Activated CD4-positive, CD25-positive, alpha-beta regulatory T cell treated with anti-CD3 and anti-CD28 coated beads, Interleukin-2, amount 50 U/mL, for 24 hours (primary cell): ENCODE measurements at places on chromosomes 6 and 20.

DNA sequence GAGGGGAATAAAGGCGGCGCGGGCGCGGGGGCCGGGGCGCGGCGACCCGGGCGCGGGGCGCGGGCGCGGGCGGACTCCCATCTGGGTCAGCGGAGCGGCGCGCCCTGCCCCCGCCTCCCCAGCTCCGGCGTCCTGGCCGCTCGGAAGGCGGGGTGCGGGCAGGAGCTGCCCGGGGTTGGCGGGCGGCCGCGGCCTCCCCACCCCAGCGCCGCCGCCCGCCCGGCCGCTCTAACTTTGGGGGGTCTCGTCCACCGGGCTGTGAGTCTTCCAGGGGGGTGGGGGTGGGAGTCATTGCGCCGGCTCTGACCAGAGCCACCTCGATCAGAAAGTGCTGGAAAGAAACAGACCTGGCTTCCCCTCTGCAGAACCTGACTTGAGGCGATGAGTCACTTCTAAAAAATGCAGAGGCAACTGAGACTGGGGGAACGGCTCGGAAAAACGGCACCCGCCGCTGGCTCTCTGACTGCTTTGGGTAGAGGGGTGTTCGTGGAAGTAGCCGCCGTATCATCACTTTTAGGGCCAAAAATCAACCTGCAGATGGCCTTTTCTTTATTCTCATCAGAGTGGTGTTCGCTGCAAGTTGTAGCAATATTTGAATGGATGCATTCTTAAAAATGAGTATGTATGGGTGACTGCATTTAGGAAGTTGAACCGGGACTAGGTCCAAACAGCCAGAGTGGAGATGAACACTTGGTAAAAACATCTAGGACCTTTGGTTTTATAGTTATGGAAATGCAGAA is 667 bp downstream of the CAP2 start:
- no peak for ATAC-seq

GRCh38 chr20:15859061-15859460 is 714.2 kb downstream of the KIF16B start:
- no peak for ATAC-seq

- no peak for ATAC-seq
These were observed 57.8 kb upstream of the ARID1B start for GRCh38 chr6:156719395-156719719.

- ATAC-seq: peak; percentile 5
These were observed at the start of gene MTCL3 for GRCh38 chr6:127518710-127519468. TSS of gene MTCL3 (minus strand) at chr6:127519335.

GRCh38 chr6:129785047-129785755 is 75.2 kb upstream of the ARHGAP18 start:
- ATAC-seq: no peak

DNA sequence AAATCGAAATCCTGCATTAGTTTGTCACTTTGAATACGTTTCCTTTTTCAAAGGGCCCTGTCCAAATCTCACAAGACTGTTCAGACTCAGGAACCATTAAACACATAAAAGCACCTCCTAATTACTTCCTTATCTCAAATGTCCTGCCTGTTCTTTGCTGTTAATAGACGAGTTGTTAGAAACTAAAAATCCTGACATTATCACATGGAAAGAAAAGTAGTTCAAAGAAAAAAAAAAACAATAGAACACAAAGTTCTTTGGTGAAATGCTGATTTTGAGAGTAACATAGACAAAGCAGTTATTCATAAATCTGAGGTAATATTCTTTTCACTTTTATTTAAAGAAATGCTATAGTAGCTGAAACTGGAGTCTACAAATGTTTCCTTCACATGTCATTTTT is 12.1 kb upstream of the TAB2 start:
- no peak for ATAC-seq
